ENCODE measurements at places on chromosomes 1 and 21.

DNA sequence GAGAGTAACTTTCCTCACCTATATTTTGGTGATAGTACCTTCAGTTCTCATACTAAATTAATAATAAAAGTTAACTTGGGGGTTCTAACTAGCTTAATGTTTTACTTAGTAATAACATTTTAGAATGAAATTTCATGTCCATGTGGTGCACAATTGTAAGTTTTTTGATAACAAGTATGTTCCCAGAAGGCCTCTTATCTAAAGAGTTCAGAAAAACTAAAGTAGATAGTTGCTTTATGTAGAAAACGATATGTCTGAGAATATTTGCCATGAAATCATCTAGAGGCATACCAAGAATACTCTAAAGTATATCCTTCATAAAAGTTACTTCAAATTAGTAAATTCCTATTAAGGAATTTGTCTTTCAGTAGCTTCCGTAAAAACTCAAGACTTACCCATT, 10.2 kb upstream of the ADCY10 start:
- no peak for DNase-seq

DNA sequence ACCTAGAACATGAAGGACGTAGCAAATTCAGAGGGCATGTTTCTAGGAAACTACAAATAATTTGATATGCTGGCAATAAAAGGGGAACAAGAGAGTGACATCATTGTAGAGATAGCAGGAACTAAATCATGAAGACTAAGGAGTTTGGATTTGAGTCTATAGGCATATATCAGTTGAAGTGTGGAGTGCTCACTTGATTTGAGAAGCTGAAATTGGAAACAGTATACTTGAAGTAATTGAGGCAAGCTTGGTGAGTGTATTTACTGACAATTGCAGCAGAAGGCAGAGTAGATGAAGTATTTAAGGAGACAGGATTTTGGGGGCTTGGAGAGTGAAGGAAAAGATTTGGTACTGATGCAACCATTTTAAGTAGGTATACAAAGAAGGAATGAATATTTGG, 6.4 kb upstream of the TMCO2 start:
- DNase-seq: no peak

- DNase-seq: peak; percentile 51
These were observed 8.8 kb upstream of the FABP3 start for GRCh38 chr1:31381394-31382294.

GRCh38 chr1:4594286-4594991, 60.0 kb upstream of the AJAP1 start:
- no peak for DNase-seq

- peak; percentile 34 for DNase-seq
These were observed 84.0 kb downstream of the PHTF1 start for GRCh38 chr1:113675302-113675701.

GRCh38 chr1:113652771-113653170, 106.5 kb downstream of the PHTF1 start:
- DNase-seq: no peak

DNA sequence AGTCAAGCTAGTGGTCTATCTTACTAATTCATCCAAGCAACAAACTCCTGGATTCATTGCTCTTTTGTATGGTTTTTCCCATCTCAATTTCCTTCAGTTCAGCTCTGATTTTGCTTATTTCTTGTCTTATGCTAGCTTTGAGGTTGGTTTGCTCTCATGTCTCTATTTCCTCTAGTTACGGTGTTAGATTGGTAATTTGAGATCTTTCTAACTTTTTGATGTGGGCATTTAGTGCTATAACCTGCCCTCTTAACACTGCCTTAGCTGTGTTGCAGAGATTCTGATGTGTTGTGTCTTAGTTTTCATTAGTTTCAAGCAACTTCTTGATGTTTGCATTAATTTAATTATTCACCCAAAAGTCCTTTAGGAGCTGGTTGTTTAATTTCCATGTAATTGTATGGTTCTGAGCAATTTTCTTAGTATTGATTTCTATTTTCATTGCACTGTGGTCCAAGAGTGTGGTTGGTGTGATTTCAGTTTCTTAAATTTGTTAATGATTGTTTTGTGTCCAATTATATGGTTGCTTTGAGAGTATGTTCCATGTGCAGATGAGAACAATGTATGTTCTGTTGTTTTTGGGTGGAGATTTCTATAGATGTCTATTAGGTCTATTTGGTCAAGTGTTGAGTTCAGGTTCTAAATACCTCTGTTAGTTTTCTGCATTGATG, 154.6 kb downstream of the PLPPR5 start:
- DNase-seq: no peak

DNA sequence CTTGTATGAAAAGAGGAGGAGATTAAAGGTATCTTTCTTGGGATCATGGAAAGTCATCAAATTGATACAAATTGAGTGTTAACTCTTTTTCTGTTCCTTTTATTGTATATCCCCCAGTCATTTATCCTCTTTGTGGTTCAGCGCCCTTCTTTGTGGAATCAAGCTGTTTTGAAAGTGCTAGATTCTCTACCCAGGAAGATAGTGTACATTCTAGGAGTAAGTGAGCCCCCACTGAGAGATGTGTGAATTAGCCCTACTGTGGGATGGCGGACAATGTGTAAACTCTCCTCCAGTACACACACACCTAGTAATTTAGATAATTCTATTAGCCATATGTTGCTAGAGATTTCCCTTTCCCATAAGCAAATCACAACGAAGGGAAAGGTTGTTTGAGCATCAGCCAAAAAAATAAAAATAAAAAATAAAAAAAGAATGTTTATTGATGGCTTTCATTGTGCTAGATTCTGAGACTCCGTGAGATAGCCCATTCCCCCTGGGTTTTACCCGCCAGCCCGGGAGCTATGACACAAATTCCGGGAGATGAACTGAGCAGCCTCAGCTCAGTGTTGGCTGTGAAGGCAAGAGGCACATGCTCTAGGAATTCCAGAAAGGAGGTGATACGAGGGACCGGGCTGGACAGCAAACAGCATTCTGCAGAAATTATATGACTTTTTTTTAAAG, 378.4 kb upstream of the RUNX1 start:
- peak; percentile 34 for DNase-seq

DNA sequence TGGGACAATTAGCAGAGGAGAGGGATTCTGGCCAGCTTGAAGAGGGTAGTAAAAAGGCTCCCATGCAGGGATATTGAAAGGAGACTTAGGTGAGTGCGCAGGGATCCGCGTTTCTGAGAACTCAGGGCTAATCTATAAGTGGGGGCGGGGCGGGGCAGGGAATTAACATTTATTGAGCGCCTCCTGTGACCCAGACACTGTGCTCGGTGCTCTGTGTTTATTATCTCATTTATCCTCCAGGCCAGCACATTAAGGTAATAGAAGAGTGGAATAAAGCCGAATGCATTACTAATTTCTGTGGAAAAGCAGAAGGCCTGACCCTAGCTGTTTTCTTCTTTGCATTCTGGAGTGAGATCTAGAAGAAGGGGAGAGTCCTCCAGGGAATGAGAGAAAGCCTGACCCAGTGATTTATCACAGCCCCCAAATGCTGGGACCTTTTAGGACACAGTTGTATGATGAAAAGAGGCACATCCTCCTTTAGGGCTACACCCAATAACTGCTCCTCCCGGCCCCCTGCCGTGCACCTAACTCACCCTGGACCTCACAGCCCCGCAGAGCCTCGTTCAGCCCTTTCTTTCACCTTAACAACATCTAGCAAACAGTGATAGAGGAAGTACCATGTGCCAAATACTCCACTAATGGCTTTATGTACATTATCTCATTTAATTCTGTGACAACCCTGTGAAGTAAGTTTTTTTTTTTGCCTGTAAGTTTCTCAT, 317.6 kb downstream of the PBX1 start:
- no peak for DNase-seq

- DNase-seq: no peak
These were observed 4.4 kb downstream of the HAX1 start for GRCh38 chr1:154276797-154277196.

GRCh38 chr1:68624233-68624632, 127.4 kb upstream of the DEPDC1 start:
- DNase-seq: peak; percentile 89

- no peak for DNase-seq
These were observed 4.1 kb downstream of the COL6A1 start for GRCh38 chr21:45985471-45986315.

DNA sequence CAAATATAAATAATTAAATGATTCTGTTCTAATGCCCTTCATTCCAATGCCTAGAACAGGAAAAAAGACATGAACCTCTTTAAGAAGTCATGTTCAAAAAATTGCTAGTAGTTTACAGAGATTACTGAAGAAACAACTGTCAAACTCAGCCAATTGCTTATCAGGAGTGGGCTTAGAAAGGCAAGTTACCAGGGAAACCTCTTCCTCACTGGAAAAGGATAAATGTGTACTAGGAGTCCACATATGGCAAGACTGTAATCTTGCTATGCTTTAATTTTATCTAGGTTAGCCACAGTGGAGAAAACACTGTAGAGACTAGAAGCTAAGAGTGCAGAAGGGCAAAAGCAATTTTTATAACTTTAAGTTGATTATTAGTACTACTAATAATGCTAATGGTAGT, 42.1 kb upstream of the DEPDC1 start:
- DNase-seq: no peak

GRCh38 chr1:65469889-65470340, 49.4 kb downstream of the LEPR start:
- peak; percentile 82 for DNase-seq

DNA sequence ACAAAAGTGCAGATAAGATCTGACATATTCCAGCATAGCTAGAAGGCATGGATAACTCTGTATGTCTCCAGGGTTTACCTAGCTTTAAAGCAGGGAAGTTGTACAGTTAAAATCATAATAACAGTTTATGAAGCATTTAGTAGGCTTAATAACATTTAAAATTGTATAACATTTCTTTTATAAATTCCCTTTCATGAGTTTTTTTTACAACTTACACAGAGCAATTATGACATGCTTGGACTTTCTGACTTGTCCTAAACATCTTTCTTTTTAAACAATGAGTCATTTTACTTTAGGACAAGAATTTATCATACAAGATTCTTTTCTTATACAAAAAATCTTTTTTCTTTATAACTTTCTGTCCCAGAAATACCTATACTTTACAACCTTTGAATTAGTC, 408.5 kb upstream of the NEGR1 start:
- no peak for DNase-seq

DNA sequence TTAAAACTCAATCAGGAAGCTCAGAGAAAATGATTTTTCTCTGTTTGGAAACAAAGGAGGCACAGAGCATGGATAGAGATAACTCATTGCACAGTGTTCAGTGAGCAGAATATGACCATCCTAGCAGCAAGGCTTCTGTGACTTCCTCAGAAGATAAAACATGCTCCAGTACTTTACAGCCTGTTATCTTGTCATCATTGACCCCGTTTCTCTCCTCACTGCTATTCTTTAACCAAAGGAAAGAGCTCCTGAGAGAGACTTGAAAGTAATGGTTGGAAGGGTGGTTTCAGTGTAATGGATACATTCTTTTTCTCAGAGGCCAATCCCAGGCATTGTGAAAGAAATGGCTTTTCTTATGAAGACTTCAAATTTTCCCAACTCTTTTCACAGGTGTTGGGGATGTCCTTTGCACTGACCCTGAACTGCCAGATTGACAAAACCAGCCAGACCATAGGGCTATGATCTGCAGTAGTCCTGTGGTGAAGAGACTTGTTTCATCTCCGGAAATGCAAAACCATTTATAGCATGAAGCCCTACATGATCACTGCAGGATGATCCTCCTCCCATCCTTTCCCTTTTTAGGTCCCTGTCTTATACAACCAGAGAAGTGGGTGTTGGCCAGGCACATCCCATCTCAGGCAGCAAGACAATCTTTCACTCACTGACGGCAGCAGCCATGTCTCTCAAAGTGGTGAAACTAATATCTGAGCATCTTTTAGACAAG, 25.9 kb downstream of the CD53 start:
- no peak for DNase-seq

GRCh38 chr1:203035111-203036000, 9.1 kb downstream of the PPFIA4 start:
- no peak for DNase-seq

DNA sequence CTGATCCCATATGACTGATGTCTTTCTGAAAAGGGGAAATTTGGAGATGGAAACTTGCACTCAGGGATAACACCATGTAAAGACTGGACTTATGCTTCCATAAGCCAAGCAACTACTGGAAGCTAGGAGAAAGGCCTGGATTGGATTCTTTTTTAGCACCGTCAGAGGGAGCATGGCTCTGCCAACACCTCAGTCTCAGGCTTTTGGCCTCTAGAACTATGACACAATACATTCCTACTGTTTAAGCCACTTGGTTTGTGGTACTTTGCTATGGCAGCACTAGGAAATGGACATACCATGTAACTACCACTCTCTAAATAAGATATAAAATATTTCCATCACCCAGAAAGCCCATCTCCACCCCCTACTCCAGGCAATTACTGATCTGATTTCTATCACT, 139.7 kb downstream of the CYYR1 start:
- DNase-seq: peak; percentile 35

- no peak for DNase-seq
These were observed 31.0 kb downstream of the CC2D1B start for GRCh38 chr1:52334906-52335528.

DNA sequence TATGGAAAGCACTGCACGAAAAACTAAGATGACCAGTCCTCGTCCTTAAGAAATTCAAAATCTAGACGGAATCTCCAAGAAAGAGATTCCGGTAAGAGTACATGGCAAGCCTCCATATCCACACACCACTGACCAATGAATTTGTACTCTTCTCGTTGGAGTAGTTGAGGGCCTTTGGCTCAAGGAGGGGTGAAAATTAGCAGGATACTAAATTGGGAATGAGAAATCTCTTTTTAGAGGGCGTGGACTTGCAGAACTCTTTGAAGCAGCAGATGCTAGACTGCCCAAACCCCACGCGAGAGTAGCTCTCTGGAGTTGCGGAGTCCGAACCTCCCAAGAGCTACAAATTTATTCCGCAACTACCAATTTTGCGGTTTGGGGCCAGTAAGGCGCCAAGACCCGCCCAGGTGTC, 872 bp upstream of the PPP2R5A start:
- peak; percentile 35 for DNase-seq

GRCh38 chr21:46189959-46190490, 5.8 kb upstream of the SPATC1L start:
- no peak for DNase-seq

- no peak for DNase-seq
These were observed 44.8 kb upstream of the SOD1 start for GRCh38 chr21:31614705-31615104.

DNA sequence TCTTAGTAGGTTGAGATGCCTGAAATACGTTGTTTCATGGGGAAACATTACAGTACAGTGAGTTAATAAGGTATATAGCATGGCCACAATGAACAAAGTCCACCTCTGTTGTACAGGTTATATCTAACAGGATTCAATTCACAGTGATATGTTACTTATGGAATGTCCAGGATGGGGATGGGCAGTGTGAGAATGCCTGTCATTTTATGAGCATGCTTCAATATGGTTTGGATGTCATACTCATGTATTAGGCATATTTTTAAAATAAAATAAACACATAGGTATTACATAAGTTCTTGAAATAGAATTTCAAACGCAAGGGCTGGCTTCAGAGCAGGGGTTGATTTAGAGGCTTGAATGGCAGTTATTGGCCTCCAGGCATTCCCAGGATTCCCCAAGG, 6.1 kb upstream of the PHLDA3 start:
- DNase-seq: no peak

DNA sequence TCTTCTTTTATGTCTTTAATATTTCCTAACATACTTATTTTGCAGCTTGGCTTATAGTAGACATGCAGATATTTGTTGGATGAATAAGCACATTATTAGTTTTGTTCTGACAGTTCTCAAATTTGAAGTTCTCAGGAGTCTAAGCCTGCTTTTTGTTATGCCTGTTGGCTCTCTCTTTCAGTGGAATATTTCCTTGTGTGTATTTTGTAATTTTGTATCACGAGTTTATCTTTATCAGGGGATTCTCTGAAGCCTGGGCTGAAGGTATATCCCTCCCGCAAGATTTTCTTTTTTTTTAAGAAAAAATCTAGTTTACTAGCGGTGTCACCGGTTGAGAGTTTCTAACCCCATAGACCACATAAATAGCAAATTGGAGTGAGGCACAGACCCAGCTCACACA, 105.9 kb downstream of the RGL1 start:
- DNase-seq: peak; percentile 72
